ENCODE measurements at places on chromosomes 12 and 14.

DNA sequence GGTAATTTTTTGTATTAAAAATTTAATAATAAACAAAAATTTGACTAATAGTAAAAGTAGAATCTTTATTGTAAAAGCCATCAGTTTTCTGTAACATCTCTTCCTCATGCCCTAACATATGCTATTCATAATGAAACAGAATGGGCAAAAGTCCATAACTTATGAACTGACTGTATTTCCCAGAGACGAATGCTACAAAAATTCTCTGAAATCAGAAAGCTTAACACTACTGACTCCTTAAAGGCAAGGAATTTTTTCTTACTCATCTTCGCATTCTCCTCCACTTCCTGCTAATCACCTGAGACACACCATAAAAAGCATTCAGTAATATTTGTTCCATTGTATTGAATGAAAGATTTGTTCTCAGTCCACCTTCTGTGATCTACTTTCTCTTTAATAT is 17.6 kb downstream of the MON2 start:
- no peak for DNase-seq

- DNase-seq = no peak
These were observed 208.7 kb downstream of the PCNX1 start for GRCh38 chr14:71115821-71116567.

DNA sequence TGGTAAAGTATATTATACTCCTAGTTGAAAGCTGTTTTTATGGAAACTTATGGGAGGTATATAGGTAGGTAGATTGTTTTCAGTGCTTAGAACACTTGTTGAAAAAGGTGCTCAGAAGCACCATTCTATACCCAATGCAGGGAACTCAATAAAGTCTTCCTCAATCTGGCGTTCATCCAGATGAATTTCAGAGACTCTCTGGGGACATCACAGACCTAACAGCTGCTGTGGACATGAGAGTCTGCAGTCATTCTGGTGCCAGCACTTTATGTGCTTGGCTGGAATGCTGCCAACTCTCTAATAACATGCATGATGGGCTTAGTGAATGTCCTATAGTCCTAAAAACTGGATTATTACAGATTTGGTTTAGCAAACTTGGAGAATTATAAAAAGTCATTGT is 115.9 kb downstream of the NTN4 start:
- peak; percentile 41 for DNase-seq

- DNase-seq = no peak
These were observed 66.2 kb downstream of the IRF2BPL start for GRCh38 chr14:76962303-76962660.

DNA sequence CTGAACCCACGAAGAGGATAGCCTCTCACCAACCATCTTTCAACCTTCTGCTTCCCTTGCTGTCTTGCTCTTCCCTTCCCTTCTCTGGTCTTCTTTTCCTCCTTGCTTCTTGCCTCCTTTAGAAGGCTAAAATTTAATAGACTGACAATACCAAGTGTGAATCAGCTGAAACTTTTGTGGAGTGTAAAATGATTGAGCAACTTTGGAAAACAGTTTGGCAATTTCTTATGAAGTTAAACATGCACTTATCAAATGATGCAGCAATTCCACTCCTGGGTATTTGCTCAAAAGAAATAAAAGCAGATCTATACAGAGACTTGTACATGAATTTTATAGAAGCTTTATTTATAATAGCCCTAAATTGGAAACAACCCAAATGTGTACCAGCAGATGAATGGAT is 3.3 kb upstream of the KRT86 start:
- no peak for DNase-seq

- no peak for DNase-seq
These were observed 38.9 kb downstream of the NELL2 start for GRCh38 chr12:44837114-44837755.

DNA sequence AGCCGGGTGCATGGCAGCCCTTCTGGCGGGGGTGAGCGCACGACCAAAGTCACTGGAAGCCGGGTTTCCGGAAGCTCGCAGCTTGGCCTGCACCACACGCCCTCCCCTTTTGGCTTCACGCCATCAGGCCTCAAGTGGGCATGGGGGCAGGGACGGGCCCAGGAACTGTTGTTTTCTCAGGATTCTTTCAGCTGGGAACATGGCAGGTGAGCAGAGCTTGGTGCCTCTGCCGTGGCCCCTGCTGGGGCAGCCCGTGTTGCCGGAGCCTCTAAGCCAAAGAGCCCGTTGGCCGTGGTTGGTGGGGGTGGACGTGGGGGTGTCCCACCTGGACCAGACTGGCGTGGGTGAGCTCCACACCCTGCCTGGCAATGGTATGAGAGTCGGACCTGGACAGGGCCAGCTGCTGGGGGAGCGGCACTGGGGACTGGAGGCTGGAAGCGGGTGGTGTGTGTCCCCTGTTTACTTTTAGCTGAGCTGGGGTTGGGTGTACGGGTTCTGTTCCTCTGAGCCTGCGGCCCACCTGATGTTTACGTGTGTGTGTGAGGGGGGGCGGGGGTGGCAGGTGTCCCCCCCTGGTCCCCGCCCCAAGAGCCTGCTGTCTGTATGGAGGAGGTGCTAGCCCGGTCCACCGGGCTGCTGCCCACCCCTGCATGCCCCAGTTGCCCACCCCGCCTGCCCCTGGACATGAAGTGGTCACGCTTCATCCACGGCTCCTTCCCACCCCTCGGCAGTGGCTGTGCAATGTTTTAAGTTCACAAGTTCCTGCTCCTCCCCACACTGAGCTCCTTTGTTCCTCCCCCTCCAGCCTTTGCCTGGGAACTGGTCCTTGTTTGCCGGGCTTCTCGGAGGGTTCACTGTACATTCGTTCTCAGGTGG is 28.7 kb upstream of the PLD4 start:
- peak; percentile 45 for DNase-seq

GRCh38 chr14:49951229-49951607 is 58.3 kb downstream of the ARF6 start:
- no peak for DNase-seq

DNA sequence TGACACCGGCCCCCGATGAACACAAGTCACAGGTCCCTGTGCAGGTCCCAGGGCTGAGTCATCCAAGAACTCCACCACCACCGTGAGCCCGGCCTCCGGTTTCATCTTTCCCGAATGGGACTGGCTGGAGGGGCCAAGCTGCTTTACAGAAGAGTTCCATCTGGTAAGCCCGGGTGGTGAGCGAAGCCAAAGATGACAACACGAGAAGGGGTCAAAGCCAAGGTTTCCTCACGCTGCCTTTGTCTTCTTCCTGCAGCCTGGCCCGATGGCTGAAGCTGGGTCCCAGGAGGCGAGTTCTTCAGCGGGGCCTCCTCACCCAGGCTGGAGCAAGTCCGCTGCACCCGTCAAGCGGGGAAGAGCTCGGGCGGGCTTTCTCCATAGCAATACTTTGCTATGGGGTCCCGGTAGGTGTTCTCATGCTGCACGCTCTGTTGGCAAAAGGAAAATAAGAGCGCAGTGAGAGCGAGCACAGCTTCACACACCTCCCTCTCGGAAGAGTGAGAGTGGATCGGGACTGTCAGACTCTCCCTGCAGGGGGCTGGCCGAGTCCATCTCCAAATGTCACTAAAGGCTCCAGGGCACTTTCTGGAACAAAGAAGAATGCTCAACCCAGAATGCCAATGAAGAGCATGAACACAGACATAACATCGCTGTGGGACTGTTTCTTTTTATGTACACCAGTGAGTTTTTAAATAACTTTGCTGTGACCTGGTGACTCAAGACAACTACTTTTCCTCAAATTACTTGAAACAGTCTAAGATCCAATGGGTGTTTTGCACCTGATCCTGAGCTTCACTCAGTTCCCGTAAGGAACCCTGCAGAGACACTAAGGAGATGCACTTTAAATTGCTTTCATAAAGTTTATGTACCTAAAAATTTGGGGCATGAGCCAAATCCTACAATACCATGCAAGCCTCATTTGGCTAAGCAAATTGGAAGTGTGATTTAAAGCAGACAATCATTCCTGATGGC is 20.1 kb downstream of the SPRING1 start:
- no peak for DNase-seq

DNA sequence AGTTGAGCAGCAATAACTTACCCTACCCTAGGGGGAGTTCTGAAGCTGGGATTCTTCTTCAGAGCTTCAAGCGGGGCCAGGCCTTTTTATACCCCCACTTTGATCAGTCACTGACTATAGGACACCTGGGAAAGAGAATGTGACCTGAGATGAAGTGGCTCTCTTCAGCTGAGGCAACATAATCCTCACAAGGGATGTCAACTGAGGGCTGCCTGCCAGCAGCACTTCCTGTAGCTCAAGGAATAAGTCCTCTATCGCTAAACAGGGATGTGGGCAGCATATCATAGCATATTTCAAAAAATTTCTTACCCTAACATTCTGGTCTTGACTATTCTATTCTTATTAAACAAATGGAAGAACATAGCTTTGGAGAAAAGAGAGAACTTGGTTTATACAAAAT is 17.4 kb downstream of the LGALS3 start:
- no peak for DNase-seq

DNA sequence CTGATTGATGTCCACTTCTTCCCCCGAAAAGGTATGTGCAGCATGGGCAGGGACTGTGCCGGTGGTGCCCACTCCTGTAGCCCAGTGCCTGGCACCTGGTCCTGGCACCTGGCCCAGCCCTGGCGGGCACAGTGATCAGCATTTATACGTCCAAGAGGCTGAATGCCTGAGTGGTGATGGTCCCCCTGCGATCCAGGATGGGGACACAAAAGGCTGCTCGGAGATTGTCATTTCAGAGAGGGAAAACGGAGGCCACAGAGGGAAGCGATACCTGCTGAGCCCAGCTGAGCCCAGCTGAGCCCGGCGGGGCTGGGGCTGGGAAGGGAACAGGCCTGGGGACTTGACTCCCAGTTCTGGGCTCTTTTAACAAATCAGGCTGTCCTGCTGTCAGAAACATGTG is 55.8 kb downstream of the PRIMA1 start:
- no peak for DNase-seq

GRCh38 chr12:122204167-122205052 is 901 bp downstream of the B3GNT4 start:
- DNase-seq = no peak

GRCh38 chr12:118498171-118498570 is 121.8 kb downstream of the SUDS3 start:
- no peak for DNase-seq

DNA sequence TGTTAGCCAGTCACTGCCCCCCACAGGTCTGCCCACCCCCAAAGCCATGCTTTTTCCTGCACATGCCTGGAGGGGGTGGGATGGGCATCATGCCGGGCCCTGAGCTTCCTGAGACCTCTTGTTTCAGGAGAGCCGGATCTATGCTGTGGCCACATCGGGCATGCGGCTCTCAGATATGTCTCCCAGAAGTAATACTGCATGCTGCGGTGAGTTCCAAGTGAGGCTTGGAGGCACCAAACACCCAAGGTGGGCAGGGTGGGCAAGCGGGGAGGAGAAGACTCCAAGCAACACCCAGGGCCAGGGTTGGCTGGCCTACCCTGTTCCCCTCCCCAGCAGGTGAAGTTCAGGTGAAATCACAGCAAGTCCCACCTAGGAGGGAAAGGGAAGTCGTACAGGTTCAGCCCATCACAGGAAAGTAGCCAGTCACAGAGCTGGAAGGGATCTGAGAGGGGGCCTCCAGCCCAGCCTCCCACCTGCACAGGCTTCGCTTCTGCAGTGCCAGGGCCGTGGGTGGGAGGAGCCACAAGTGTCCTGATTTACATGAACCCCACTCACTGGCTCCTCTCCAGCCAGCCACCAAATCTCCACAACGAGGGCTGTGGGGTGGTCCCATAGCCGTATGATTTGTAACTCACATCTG is 30.9 kb downstream of the PIGH start:
- DNase-seq = no peak

- DNase-seq = no peak
These were observed 966.2 kb upstream of the TMEM132C start for GRCh38 chr12:127300753-127301152.

- peak; percentile 92 for DNase-seq
These were observed at the start of gene CFAP54 for GRCh38 chr12:96489392-96490056. Gene CFAP54, plus strand, starts transcription at chr12:96489577. Its CDS starts 33 bp downstream, at chr12:96489610.
